Activated CD8-positive, alpha-beta memory T cell treated with anti-CD3 and anti-CD28 coated beads for 48 hours (primary cell): ENCODE measurements at places on chromosomes 1 and 21.
A peak's percentile ranks its signal among the peaks of the same experiment; 100 is the strongest.

DNA sequence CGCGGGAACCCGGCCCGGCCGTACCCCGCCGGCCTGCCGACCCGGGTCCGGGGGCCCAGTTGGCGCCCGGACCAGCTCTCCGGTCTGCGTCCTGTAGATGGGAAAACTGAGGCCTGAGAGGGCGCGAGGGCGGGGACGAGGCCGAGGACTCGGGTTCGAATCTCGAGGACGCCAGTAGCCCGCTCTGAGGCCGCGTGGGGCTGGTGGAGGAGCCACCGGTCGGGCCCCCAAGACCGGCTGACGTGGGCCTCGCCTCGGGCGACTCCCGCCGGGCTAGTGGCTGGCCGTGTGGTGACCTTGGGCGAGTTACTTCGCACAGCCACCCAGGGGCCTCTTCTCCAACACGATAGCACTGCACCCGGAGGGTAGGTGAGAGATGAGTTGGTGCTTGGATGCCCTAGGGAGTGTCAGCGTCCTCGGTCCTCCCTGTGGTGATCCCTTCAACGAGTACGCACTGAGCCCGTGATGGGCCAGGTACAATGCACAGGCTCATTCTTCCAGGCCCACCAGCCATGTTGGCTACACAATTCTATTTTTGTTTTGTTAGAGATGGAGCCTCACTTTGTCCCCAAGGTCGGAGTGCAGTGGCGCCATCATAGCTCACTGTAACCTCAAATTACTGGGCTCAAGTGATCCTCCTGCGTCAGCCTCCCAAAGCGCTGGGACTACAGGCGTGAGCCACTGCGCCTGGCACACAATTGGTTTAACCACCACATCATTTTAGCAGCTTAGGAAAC, 404 bp upstream of the SCMH1 start:
- peak; percentile 18 for DNase-seq

GRCh38 chr1:247337961-247338360, 6.3 kb upstream of the ZNF496 start:
- no peak for DNase-seq

GRCh38 chr1:62905872-62906271, 121.9 kb downstream of the ATG4C start:
- DNase-seq: no peak

GRCh38 chr1:82145656-82146055, 344.9 kb downstream of the ADGRL2 start:
- no peak for DNase-seq

- no peak for DNase-seq
Measured at GRCh38 chr1:113802367-113803007, 9.8 kb downstream of the RSBN1 start.

DNA sequence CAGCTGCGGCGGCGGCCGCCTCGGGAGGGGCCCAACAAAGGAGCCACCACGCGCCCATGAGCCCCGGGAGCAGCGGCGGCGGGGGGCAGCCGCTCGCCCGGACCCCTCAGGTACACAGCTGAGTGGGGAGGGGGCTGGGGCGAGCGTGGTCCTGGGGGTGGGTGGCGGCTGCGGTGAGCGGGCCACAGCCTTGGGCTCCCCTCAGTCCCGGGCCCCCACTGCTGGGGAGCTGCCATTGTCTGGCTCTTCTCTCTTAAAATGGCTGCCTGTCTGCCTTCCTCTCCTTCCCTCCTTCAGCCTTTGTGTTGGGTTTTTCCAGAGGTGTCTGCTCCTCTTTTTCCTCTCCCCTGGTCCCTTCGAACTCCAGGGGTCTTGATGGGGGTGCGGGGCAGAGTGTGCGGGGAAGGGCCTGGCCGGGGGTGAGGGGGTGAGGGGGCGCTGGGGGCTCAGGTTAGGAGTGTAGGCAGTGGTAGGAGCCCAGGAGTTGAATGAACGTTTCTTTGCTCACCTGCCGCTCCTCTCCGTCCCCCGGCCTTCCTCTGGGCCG, 1.7 kb downstream of the ARID1A start:
- DNase-seq: no peak

- no peak for DNase-seq
Measured at GRCh38 chr1:98157524-98158313, 236.9 kb upstream of the DPYD start.

DNA sequence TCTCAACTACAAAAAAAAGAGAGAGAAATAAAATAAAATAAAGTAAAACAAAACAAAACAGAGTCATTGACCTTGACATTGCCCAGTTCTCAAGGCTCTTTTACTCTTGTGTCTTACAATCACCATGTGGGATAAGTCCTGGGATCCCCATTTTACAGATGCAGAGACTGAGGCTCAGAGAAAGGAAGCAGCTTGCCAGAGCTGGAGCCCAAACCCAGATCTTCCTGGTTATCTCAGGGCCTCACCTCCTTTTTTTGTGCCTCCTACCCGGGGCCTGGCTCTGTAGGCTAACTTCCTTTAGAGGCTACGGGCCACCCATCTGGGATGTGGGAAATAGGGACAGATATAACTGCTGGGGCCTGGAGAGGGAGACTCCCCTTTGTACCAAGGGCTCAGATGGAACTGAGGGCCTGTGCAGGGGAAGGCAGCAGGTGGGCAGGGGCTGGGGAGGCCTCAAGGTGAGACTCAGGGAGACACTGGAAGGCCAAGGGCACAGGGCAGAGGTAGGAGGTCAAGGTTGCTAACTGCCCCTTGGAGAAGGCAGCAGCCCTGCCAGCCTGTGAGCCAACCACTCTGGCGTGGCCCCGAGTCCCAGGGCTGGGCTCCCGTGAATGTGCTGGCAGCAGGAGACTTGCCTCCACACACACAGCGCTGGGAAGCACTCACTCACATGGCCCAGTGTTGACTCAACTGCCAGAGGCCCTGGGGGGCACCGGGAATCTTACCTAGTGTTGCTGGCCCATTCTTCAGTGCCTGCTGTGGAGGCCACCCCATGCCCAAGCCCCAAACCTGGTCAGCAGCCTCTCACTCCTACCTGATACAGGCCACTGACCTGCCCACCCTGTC, 6.5 kb upstream of the ECE1 start:
- DNase-seq: no peak

GRCh38 chr1:161730050-161730564, 8.8 kb downstream of the FCRLB start:
- DNase-seq: peak; percentile 34

DNA sequence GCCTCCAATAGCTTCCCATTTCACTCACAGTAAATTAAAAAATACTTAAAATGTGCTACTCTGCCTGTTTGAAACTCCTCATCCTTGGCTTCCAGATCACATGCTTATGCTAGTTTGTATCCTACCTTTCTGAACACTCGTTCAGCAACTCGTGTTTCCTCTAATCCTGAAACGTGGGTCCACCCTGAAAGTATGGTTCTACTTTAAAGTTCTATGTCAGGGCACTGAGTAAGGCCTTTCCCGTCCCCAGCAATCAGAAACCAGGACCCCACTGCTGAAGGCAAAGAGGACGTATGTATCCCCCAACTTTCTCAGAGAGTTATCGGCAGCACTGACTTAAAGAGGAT, 419 bp upstream of the TSEN15 start:
- no peak for DNase-seq

DNA sequence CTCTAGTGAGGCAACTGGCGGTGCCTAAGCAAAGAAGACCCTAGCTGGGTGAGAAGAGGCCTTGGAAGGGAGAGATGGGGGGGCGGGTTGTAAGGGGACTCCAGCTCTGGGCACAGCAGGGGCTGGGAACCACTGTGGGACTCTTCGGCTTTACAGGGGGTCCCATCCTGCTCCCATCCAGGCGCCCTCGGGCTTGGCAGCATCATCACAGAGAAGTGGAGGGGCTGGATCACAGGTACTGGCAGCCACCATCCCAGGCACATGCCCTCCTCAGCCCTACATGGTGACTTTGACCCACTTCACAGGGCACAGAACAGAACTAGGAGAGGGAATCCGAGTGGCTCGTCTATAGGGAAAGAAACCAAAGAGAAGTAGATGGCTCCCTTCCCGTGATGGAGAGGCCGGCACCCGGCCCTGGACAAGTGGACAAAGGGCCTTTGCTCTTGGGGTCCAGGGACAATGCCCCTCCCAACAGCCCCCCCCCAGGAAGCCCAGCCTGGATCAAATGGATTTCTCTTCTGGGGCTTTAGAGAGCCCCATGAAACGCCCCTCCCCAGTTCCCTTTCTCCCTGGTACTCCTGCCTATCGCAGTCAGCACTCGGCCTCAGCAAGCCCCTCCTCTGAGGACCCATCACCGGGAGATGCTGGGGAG, 54.0 kb upstream of the ECE1 start:
- no peak for DNase-seq

- DNase-seq: no peak
Measured at GRCh38 chr21:35469498-35469897, 420.4 kb upstream of the RUNX1 start.

DNA sequence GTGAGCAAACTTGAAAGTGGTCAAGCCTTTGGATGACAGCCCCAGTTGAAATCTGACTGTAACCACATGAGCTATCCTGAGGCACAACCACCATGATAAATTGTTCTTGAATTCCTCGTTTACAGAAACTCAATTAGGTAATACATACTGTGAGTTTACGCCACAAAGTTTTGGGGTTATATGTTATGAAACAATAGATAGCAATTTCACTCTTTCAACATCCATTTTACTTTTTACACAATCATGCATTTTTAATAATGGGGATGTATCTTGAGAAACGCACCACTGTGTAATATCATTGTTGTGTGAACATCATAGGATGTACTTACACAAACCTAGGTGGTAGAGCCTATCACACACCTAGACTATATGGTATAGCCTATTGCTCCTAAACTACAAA, 35.4 kb downstream of the OR2C3 start:
- no peak for DNase-seq

GRCh38 chr1:27150641-27151040, 4.3 kb downstream of the SLC9A1 start:
- no peak for DNase-seq

GRCh38 chr1:34777519-34778321, 3.3 kb upstream of the GJB3 start:
- no peak for DNase-seq

DNA sequence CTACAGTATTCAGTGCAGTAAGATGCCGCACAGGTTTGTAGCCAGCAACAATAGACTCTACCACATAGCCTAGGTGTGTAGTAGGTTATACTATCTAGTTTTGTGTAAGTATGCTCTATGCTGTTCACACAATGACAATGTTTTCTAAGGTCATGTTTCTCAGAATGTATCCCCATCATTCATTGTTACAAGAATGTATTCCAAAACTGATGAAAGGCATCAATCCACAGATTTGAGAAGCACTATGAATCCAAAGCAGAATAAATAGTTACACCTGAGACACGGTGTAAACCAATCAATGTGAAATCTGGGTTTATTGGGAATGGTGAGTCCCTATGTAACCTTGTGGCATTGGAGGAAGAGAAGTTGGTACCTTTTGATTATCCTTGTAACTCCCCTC, 54.5 kb upstream of the MARK1 start:
- no peak for DNase-seq

DNA sequence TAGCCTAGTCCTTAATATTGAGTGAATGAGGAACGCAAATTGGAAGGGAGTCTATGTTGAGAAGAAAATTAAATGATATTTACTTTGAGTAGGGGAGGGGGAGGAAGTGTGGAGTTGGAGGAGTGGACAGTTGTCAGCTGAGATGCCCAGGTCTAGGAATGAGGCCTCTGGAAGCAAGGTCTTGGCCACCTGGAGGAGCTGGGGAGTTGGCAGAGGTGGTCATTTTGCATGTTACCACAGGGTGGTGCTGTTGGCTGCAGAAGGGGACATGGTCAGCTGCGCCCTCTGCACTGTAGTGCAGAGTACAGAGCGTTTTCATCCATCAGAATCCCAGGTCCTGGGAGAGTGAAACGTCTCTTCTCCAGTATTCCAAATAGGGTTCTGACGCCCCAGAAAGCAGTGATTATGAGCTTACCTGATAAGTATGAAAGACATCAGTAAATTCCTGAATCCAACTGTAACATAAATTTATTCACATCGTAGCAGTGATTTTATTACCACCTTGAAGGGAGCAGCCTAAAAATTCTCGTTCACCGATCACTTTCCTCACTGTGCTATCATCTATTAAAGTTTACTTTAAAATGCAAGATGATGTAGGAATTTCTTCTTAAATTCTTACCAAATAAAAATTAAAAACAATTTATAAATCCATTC, 13.8 kb downstream of the PARK7 start:
- no peak for DNase-seq

DNA sequence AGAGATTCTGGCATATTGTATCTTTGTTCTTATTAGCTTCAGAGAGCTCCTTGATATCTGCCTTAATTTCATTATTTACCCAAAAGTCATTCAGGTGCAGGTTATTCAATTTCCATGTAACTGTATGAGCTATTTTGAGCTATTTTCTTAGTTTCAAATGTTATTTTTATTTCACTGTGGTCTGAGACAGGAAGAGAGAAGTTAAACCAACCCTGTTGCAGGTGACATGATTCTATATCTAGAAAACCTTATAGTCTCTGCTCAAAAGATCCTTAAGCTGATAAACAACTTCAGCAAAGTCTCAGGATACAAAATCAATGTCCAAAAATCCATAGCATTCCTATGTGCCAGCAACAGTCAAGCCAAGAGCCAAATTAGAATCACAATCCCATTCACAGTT, 1644.0 kb upstream of the B3GALT2 start:
- no peak for DNase-seq

DNA sequence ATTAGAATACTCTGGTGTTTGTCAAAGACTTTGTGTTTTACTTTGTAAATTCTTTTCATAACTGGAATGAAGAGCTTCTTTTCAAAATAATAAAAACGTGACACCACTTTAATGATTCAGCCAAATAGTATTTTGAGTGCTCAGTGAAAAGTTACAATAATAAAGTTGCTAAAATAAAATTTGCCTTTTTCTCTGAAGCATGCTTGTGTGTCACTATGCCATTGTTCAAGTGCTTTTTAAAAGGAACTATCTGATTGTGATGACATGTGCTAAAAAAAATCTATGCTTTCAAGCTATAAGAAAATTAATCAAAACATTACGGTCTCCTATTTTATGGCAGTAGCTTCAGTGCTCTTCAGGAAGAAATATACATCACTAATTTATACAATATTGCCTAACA, 1290.5 kb upstream of the B3GALT2 start:
- DNase-seq: no peak

- DNase-seq: no peak
Measured at GRCh38 chr1:10835822-10836421, 39.5 kb upstream of the CASZ1 start.

GRCh38 chr1:63928186-63929105, 154.6 kb downstream of the ROR1 start:
- DNase-seq: no peak

DNA sequence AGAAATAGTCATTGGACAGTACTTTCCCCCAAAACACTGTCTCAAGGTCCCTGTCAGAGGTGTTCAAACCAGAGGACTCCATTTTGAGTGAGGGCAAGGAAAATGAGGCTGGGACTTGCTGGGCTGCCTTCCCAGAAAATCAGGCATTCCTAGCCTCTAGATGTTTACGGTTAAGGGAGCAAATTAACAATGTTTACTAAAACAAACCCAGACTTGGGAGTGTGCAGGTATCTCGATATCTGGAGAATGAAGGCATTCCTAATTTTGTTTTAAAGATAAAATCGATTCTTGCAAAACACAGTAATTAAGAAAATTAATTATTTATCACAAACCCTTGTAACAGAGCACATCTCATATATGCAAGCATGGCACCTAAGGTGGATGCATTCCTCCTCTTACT, 48.9 kb upstream of the CITED4 start:
- DNase-seq: no peak
